Smooth muscle cell of the pulmonary artery (primary cell): ENCODE measurements at places on chromosomes 3 and 15. TPM values are rescaled to one million over a fixed set of nuclear protein-coding genes. Genes with fewer than 3 reads are reported as not detected.

ZBED2 gene
- total RNA-seq = 0.07 TPM in 1 of 2 replicates, not detected in the other

SEMA6D gene
- total RNA-seq = 4.4 and 12.3 TPM in 2 replicates

TRIM71 gene
- not detected in 2 replicates for total RNA-seq

CCR8 gene
- total RNA-seq = not detected in 2 replicates

PTPN23 gene
- 31.1 and 37.2 TPM in 2 replicates for total RNA-seq

PDCD7 gene
- 15.1 and 16.1 TPM in 2 replicates for total RNA-seq

NAA80 gene
- 3.5 and 5.4 TPM in 2 replicates for total RNA-seq

GHRL gene
- total RNA-seq = not detected in 2 replicates

GABRR3 gene
- not detected in 2 replicates for total RNA-seq

DLL4 gene
- 0.07 and 0.10 TPM in 2 replicates for total RNA-seq

GPR87 gene
- total RNA-seq = not detected in 2 replicates

GOLGA8N gene
- 6.8 and 7.1 TPM in 2 replicates for total RNA-seq

DPPA2 gene
- not detected in 2 replicates for total RNA-seq

RPL14 gene
- total RNA-seq = 360 and 413 TPM in 2 replicates

SEC61A1 gene
- total RNA-seq = 372 and 373 TPM in 2 replicates

NR2E3 gene
- 0.13 and 0.20 TPM in 2 replicates for total RNA-seq

RYR3 gene
- total RNA-seq = 0.07 TPM in 1 of 2 replicates, not detected in the other

TTLL13 gene
- total RNA-seq = 0.07 TPM in 1 of 2 replicates, not detected in the other

GOLGA8O gene
- total RNA-seq = 0.20 and 0.96 TPM in 2 replicates

AP4E1 gene
- 13.0 and 16.6 TPM in 2 replicates for total RNA-seq

GOLGA8G gene
- not detected in 2 replicates for total RNA-seq

GPR149 gene
- total RNA-seq = not detected in 2 replicates

PCOLCE2 gene
- total RNA-seq = 192 and 258 TPM in 2 replicates

GRAMD1C gene
- 2.2 and 4.2 TPM in 2 replicates for total RNA-seq

FEZF2 gene
- total RNA-seq = not detected in 2 replicates

CYP1A1 gene
- total RNA-seq = 0.40 and 1.2 TPM in 2 replicates

CKMT1A gene
- not detected in 2 replicates for total RNA-seq

ALDH1L1 gene
- total RNA-seq = 0.07 and 0.96 TPM in 2 replicates

HRG gene
- total RNA-seq = not detected in 2 replicates

MEGF11 gene
- 0.03 TPM in 1 of 2 replicates, not detected in the other for total RNA-seq
